ENCODE measurements at places on chromosomes 7 and 10.

DNA sequence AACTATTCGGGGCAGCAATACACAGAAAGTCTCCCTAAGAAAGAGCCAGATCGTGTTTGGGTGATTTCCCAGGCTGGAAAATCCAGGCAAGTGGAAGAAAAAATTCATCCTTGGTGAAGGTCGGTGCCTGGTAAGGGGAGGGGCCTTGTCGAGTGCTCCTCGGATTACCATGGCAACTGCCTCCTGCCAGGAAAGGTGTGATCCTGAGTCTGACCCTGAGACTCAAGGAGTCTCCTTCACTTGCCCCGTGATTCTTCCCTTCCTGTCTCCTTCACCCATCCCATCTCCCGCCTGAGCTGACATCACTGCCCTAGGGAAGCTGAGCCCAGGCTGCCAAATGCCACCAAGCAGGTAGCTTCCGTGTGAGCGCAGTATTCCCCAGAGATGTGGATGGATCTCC, 112.2 kb downstream of the MYL10 start:
- DNase-seq = no peak

GRCh38 chr7:116306409-116307048, 96.2 kb downstream of the TES start:
- DNase-seq = no peak

GRCh38 chr10:53477313-53477675, 704.7 kb upstream of the MBL2 start:
- DNase-seq = no peak

DNA sequence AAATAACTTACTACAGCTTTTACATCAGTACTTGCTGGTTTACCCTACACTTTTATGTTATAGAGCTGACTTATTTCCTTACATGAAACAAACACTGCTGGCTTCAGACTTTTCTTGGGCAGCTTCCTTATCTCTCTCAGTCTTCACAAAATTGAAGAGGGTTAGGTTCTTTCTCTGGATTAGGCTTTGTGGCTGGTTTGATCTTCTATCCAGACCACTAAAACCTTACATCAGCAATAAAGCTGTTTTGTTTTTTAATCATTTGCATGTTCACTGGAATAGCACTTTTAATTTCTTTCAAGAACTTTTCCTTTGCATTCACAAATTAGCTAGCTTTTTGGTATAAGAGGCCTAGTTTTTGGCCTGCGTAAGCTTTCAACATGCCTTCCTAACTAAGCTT, 218.7 kb downstream of the LRRTM3 start:
- DNase-seq = no peak

DNA sequence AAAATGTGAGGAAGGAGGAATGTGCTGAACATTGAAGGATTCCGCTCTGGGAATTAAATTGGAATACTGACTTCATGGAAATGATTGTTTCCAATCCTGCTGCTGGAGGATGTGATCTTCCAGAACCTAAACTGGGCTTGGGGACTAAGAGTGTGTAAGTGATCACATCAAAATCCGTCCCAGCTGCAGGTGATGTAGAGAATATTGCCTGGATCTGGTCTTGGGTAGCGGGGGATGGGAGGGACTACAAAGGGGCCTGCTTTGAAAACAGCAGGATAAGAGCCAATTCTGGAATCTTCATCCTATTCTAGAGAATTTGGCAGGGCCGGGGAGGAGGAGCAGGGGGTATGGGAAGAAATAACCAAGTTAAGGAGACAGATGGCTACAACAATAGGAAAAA, 552.2 kb upstream of the FZD8 start:
- DNase-seq = no peak

Data from NCI-H69 (cell line).